ENCODE measurements at places on chromosomes 11 and 22.
A peak's percentile ranks its signal among the peaks of the same experiment; 100 is the strongest.

- no peak for DNase-seq
Measured at GRCh38 chr11:84106541-84106940, 820.4 kb upstream of the CCDC90B start.

GRCh38 chr22:34973926-34974325 lies 92.0 kb upstream of the ISX start:
- no peak for DNase-seq

DNA sequence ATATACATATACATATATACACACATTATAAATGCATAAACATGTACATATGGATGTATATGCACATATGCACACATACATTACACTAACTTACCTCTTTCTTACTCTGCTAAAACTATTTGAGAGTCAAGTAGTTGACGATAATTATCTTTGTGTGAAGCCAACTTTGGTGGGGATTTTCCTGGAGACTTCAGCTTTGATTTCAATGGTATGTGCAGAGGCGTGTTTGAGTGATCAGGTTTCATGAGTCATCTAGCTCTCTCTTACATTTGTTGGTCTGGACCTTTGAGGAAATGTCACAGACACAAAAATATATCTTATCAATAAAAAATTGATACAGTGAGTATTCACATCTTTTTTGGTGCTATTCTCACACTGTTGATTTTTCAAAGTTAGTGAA lies 769.1 kb upstream of the LUZP2 start:
- no peak for DNase-seq

GRCh38 chr22:27667121-27667843 lies 134.3 kb downstream of the MN1 start:
- no peak for DNase-seq

DNA sequence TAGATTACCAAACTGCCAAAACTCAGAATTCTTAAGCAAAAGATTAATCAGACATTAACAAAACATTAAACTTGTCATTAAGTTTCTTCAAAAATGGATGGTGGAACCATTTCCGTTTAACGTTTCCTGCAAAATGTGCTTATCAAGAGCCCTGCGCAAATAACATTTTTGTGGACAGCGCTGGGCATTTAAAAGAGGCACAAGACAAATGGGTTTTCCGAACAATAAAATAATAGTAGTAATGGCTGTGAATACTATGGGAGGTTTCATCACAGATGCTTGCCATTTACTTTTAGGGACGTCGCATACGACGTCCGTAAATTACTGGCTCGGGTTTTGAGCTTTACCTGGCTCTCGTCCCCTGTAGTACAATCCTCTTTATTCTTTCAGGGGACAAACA lies 1.1 kb downstream of the NPAT start:
- no peak for DNase-seq

- DNase-seq: no peak
Measured at GRCh38 chr22:30602049-30602448, 4.9 kb upstream of the TCN2 start.

DNA sequence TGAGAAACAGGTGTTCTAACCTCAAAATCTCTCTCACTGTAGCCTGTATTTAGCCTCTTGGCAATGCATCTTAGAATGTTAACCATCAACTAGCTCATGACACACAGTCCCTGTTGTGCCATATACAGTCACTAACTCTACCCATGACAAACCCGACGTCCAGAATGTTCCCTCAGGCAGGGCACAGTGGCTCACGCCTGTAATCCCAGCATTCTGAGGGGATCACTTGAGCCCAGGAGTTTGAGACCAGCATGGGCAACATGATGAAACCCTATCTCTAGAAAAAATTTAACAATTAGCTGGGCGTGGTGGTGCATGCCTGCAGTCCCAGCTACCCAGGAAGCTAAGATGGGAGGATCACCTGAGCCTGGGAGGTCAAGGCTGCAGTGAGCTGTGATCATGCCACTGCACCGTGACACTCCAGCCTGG lies 18.2 kb upstream of the CCDC34 start:
- no peak for DNase-seq

DNA sequence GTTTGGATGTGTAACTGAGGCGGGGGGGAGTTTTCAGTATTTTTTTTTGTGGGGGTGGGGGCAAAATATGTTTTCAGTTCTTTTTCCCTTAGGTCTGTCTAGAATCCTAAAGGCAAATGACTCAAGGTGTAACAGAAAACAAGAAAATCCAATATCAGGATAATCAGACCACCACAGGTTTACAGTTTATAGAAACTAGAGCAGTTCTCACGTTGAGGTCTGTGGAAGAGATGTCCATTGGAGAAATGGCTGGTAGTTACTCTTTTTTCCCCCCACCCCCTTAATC lies 2.3 kb downstream of the MALAT1 start:
- DNase-seq: no peak

DNA sequence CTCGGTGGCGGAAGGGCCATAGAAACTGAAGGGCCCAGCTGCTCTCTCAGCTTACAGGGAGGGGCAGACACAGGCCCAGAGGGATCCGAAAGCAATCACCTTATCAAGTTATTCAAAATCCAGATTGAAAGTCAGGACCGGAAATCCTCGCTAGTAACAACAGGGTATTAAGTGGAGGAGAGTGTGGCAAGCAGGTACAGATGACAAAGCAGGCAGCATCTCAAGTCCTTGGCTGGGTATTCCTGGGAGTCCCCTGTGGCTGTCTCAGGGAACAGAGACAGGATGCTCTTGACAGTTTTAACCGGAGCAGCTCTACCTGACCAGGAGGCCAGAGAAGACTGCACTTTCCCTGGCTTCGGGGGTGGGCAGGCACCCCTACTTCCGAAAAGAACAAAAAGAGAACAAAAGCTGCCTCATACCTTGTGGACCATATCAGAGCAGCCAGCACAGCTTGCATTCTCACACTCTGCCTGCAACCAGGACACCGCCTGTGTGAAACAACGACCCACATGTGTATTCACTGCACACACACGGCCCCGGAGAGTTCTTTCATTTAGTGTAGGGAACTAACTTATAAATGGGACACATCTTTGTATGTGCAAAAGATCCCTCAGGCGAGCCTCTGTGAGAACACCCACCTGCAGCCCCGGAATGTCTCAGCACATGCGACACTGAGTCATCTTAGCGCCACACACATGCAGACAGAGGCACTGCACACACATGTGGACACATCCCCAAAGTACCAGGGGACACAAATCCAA lies 78.3 kb downstream of the MICAL3 start:
- DNase-seq: no peak

DNA sequence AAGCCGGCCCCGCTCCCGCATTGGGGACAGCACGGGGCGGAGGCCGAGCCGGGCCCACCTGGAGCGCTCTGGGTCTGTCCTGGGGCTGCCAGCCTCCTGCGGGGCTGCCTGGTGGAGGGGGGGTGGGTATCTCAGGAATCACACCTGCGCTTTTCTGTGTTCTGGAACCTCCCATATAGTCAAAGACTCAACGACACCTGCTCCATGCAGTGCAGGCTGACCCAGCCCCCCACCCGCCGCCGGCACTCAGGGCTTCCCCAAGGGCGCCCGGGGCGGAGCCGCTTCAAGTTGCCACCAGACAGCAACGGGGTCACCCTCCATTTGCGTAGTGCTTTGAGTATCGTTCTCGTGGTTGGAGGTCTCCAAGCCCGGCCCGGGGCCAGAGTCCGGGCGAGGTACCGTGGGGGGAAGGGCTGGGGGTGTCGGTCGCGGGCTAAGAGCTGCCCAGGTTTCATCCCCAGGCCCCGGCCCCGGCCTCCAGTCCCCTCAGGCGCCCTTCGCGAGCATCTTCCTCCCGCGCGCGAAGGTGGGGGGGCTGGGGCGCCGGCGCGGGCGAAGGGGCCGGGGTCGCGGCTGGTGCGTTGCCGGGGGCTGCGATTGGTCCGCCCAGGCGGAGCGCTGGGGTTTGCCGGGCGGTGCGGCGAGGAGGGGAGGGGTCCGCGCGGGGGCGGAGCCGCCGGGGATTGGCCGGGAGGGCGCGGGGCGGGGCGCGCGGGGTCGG lies 6.6 kb downstream of the TSPAN4 start:
- DNase-seq: peak; percentile 71

DNA sequence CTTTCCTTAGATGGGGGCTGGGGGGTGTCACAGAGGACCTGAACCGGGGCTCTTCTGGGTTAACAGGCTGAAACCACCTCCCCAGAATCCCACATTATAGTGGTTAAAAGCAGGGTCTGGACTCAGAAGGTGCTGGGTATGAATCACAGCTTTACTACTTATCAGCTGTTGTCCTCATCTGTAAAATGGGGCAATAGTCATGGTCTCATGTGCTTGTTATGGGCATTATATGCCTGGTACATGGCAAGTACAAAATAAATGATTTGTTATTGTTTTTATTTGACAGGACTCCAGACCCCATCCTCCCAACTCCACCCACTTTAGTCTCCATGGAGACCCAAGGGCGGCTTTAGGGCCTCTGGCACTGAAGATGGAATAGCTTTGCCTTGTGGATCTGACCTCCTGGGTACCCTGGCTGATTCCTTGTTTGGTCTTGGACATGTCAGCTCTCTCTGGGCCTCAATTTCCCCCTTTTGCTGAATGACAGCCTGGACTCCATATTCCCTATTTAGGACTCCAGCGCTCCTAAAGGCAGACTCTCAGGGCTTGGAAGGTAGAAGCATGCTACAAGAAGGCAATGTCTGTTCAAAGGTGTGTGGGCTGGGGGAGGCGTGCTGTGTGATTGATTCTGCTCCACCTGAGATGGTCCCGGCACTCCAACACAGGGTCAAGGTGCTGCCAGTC lies 812 bp upstream of the SMTN start:
- no peak for DNase-seq

DNA sequence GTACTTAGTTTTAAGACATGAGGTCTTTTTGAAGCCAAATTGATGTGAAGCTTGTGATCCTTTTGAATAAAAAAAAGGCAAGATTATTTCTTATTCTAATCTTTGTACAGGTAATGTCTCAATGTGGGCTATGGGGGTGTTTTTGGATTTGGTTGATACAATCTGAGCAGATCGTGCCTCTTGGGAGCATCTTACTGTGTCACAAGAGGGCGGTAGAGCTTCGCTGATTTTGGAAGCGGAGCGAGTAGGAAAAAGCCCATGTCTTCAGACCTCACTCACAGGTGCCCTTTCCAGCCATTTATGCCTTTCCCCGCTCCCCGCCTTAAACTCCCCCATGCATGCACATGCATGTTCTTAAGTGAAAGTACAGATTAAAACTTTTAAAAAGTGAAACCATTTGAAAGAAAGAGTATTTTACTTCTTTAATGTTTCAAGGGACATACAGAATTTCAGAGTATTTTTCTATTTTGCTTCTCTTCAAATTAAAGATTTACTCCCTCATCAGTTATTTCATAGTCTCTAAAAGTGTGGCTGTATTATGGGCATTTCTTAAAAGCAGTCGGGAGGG lies 18.8 kb downstream of the DDX25 start:
- DNase-seq: no peak

- DNase-seq: no peak
Measured at GRCh38 chr11:63931876-63932275, 6.9 kb upstream of the NAA40 start.

- DNase-seq: no peak
Measured at GRCh38 chr11:26558190-26558589, 13.9 kb downstream of the MUC15 start.

- DNase-seq: no peak
Measured at GRCh38 chr11:130171534-130171933, 12.0 kb downstream of the ST14 start.

DNA sequence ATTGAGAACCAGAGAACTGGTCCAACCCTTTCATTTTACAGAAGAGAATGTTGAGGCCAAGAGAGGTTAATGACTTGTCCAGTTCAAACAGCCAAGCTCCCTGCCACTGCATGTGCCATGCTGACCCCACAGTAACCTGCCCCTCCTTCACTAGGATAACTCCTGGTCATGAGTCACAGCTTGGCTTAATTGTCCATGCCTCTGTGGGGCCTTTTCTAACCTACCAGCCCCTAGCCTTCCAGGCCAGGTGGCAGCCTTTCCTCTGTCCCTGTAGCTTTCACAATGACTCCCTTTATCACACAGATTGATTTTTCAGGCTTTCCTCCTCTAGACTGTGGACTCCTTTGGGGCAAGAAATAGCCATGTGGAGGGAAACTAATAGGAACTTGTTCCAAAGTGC lies 97.2 kb downstream of the PIWIL4 start:
- no peak for DNase-seq

DNA sequence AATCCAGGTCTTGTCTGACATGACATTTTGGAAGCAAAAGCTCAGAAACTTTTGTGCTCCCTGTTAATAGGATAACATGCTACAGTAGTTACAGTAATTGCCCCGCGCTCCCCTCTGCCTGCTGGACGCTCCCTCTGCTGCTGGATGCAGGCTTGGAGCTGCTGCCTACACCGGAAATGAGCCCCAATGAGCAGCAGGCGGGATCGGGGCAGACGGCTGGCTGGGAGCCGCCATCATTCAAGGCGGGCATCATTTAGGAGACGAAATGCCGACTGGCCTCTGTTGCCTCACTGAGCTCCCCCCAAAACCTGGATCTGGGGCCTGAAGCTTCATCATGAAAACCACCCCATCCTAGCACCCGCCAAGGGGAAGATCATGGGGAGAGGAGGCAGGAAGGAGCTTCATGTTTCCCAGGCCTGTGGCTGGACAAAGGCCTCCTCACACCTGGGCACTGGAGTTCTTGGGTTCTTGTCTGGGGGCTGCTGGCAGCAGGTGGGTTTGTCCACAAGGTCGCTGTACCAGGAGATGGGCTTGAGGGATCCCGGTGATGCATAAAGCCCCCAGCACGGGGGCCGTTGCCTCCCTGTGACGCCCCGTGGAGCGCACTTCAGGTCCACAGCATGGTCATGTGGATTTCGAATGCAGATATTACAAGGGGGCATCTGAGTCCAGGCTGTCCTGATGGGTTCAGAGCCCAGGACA lies 664.3 kb downstream of the BRD1 start:
- no peak for DNase-seq
